ENCODE measurements at places on chromosomes 16 and 17. TPM values are rescaled to one million over a fixed set of nuclear protein-coding genes. Genes with fewer than 3 reads are reported as not detected.

DNA sequence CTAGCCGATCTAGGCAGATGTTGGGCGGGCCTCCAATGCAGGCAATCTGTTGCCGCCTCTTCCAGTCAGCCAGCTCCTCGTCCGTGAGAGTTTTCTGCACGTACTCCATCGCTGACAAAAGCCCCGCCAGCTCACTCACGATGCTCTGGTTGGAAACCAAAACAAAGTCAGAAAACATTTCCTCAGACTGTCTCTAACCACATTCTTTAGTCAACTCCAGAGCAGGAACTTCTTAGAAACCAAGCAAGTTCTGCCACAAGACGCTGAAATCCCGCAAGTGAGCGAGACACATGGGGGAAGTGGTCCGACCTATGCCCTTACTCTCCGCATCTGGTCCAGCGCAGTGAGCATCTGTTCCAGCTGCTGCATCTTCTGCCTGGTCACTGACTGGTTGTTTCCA, 49.1 kb downstream of the STAT5A start:
- no peak overlapping the region for H3K27ac ChIP-seq
- H3K36me3 ChIP-seq: peaks cover 8% of the 10 kb centered on the region
- H3K27me3 ChIP-seq: no peaks in the 10 kb centered on the region
- peaks cover 11% of the 10 kb centered on the region for H3K4me1 ChIP-seq

DNA sequence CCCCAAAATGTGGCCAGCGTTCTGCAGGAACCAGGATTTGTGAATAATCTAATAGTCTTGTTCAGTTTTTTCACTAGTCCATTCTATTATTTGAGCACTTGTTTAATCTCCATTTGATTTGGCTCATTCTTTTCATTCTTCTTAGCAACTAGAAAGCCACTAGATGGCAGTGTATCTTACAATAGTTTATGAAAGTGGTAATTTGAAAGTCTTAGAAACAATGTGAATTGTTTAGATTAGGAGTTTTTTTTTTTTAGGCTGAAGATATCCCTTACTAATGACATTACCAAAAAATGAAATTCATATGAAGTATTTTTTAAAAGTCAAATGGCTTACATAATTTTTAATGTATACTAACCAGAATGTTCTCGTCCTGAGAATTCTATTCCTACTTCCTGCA, 6.7 kb downstream of the ERI2 start:
- no peaks in the 10 kb centered on the region for H3K4me1 ChIP-seq
- H3K27me3 ChIP-seq: no peaks in the 10 kb centered on the region
- H3K27ac ChIP-seq: no peak overlapping the region
- H3K4me3 ChIP-seq: no peak overlapping the region
- no peaks in the 10 kb centered on the region for H3K36me3 ChIP-seq

DNA sequence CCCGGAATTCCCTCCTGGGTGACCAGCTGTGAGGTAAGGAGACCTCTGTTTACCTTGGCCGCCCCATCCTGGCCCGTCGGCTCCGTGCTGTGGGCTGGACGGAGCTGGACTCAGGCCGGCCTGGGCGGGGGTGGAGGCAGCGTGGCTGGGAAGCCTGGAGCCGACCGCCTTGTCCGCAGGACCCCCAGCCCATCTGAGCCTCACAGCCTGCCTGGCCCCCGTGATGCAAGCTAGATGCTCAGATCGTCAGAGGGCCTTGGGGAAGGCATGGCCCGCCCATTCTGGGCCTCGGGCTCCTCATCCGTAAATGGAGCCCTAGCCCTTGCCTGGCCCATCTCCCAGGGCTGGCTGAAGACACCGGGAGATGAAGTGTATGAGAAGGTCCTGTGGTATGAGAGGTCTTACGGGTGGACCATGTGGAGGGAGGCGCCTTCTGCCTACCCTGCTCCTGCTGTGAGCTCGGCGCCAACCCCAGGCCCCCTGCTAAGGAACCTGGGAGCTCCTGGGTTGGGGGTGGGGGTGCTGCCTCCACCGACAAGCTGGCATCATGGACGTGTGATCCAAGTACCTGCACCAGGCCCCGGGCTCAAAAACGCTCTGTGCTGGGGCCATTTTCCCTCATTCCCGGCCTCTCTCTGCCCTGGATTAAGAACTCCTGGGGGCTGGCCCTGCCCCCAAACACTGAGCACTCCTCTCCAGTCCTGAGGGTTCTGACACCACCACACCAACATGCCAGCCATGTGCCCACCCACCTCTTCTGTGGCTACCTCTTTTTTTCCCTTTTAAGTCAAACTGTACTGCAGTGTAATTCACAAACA, 5.4 kb upstream of the P2RX1 start:
- no peak overlapping the region for H3K4me3 ChIP-seq
- H3K36me3 ChIP-seq: peaks cover 9% of the 10 kb centered on the region
- no peak for DNase-seq

DNA sequence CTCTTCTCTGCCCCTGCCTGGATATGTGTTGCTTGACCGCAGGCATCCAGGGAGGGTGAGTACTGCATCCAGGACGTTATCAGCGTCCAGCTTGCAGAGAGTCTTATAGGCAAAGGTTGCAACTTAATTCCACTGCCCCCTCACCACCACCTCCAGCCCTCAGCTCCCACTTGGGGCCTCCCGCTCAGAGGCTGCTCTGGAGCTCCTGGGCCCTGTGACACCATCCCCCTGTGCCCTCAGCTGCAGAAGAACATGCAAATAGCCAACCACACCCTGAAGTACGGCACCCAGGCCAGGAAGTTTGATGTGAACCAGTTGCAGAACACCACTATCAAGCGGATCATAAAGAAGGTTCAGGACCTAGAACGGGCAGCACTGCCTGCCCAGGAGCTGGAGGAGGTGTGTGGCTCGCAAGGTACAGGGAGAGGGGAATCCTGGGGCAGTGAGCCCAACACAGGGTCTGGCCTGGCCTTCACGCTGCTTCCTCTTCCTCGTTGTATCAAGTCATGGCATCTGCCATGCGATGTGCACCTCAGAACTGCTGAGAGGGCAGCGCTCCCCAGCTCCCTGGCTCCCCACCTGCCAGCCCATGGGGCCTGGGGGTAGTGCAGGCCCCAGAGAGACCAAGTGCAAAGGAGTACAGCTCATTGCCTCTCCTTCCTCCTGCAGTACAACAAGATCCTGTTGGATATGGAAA, 9.6 kb downstream of the ACE start:
- no peak overlapping the region for H3K27ac ChIP-seq
- H3K4me3 ChIP-seq: no peak overlapping the region
- peaks cover 14% of the 10 kb centered on the region for H3K27me3 ChIP-seq
- no peaks in the 10 kb centered on the region for H3K4me1 ChIP-seq

Gene C16orf92
- polyA plus RNA-seq: not detected

GRCh38 chr16:4090351-4090851, 25.8 kb downstream of the ADCY9 start:
- peaks cover 9% of the 10 kb centered on the region for H3K4me1 ChIP-seq
- no peak overlapping the region for H3K4me3 ChIP-seq
- DNase-seq: no peak
- no peaks in the 10 kb centered on the region for H3K27me3 ChIP-seq
- H3K27ac ChIP-seq: no peak overlapping the region

DNA sequence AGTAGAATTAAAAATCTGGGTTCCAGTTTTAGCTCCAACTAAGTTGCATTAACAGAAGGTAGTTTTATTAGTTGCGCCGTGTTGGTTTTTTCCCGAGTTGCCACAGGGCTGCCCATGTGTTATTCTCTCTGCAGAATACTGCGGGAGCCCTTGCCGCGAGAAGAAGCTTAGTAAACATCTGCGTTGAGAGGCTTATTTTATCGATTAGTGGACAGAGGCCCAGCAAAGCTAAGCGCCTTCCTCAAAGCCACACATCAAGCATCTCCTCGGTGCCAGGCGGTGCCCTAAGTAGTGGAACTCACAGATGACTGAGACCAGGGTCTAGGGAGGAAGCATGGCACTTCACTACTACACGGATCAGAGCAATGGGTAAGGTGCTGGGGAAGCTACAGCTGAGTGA, 212.3 kb upstream of the IRX5 start:
- no peak overlapping the region for H3K4me3 ChIP-seq
- no peak for DNase-seq
- no peak overlapping the region for H3K27ac ChIP-seq
- no peaks in the 10 kb centered on the region for H3K36me3 ChIP-seq

DNA sequence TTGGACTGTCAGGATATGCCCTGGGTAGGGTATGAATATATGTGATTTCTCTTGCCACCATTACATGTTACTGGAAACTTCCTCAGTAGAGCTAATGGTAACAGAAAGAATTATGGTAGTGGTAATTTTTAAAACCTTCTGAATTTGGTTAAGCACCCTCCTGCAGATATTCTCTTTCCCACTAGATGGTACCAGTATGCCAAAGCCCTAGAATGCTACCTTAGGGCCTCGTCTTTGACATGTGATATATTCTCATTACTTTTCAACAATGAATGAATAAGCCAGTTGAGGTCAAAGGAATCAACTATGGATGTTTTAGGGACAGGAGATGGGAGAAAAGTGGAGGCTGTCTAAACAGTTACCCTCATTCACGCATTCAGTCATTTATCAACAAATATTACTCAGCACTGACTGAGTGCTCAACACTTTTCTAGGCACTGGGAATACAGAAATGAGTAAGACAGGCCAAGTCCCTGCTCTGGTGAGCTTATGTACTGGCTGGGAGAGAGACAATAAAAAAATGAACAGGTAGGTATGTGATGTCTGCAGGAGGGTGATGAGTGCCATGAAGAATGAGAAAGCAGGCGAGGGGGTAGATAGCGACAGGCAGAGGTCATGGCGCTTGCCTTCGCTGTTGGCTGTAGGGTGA, 14.7 kb downstream of the CDH13 start:
- H3K4me1 ChIP-seq: no peaks in the 10 kb centered on the region
- H3K27me3 ChIP-seq: peaks cover 6% of the 10 kb centered on the region
- no peaks in the 10 kb centered on the region for H3K36me3 ChIP-seq
- no peak for DNase-seq

Gene HS3ST2
- not detected for polyA plus RNA-seq

DNA sequence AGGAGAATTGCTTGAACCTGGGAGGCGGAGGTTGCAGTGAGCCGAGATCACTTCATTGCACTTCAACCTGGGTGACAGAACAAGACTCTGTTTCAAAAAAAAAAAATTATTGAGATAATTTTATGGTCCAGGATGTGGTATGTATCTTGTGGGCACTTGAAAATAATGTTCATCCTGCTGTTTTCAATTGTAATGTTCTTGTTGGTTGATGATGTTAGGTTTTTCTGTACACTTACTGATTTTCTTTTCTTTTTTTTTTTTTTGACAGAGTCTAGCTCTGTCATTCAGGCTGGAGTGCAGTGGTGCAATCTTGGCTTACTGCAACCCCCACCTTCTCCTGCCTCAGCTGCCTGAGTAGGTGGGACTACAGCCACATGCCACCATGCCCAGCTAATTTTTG, 29.7 kb downstream of the TBX21 start:
- peaks cover 29% of the 10 kb centered on the region for H3K27me3 ChIP-seq
- no peak for DNase-seq
- no peaks in the 10 kb centered on the region for H3K4me1 ChIP-seq
- no peak overlapping the region for H3K27ac ChIP-seq
- H3K4me3 ChIP-seq: no peak overlapping the region
- H3K36me3 ChIP-seq: peaks cover 11% of the 10 kb centered on the region

Measured in naive B cell (primary cell).